ENCODE measurements at places on chromosomes 13 and 19. TPM values are rescaled to one million over a fixed set of nuclear protein-coding genes. Genes with fewer than 3 reads are reported as not detected.

The ZNF418 gene
- total RNA-seq = 4.4 TPM

The PNMA8C gene
- not detected for total RNA-seq

The IZUMO2 gene
- total RNA-seq = not detected

The ZNF587B gene
- total RNA-seq = 39.3 TPM

The LHFPL6 gene
- 7.5 TPM for total RNA-seq

The CALR3 gene
- 0.07 TPM for total RNA-seq

The LATS2 gene
- 14.2 TPM for total RNA-seq

The KLK14 gene
- under 0.01 TPM for total RNA-seq

The QPCTL gene
- 7.8 TPM for total RNA-seq

The TEX26 gene
- not detected for total RNA-seq

The VSIG10L gene
- 1.6 TPM for total RNA-seq

Measured in nasal cavity respiratory epithelium epithelial cell of viscerocranial mucosa (primary cell).